ENCODE measurements at places on chromosomes 6 and 20. TPM values are rescaled to one million over a fixed set of nuclear protein-coding genes. Genes with fewer than 3 reads are reported as not detected.

DNA sequence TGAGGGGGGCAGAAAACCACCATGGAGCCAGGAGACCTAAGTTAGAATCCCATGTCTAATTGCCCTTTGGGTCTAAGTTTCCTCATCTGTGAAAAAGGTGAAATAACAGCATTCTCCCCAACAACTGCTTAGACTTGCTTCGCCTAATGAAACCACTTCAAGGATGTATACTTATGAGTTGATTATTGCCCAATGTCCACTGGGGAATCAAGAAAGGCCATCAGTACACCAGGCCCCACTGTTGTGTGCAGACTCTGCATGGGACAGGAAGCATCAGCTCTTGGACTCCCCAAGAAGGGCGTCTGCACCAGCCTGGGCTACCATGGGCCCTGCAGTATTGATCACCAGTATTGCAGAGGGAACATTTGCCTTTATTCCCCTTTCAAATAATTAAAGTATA is 189.6 kb downstream of the MAFB start:
- no peak for DNase-seq
- H3K4me3 ChIP-seq, result no peak overlapping the region
- no peak overlapping the region for H3K27ac ChIP-seq
- peaks cover 3% of the 10 kb centered on the region for H3K4me1 ChIP-seq
- no peaks in the 10 kb centered on the region for H3K27me3 ChIP-seq

Gene CCN6
- total RNA-seq, result not detected

Gene SLC35F1
- total RNA-seq, result not detected

DNA sequence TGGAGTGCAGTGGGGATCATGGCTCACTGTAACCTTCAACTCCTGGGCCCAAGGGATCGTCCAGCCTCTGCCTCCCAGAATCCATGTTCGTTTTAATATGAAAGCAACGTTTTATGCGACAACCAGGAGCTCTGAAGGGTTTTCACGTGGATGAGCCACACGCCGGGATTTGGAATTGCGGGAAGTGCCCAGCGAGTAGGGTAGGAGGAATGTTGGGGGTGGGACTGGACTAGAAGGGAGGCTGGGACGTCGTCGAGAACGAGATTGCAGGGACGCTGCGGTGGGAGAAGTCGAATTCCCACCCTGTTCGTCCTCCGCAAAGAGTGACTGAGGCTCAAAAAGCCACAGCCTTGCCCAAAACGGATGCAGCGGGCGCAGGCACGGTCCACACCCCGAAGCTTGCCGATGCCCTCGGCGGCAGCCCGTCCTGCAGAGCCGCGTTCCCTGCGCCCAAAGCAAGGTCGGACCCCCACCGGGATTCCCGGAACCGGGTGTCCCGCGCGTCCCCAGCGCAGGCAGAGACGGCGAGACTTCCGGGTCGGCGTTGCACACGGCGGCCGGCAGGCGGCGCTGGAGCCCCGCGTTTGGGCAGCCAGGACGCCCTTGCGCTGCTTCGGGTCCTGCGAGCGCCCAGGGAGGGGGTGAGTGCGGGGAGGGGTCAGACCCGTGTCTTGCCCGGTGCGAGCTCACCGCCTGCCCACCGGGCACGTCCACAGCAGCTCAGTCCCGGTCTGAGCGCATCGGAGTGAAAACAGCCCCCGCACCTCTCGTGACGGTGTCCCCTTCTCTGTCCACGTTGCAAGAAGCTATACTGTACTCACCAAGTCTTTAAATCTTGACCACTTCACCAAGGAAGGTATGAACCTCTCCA is 87.8 kb downstream of the DHX35 start:
- peak overlapping the region; percentile 78 for H3K27ac ChIP-seq
- H3K36me3 ChIP-seq, result no peaks in the 10 kb centered on the region
- H3K4me1 ChIP-seq, result peaks cover 9% of the 10 kb centered on the region
- peaks cover 13% of the 10 kb centered on the region for H3K27me3 ChIP-seq
- H3K4me3 ChIP-seq, result peak overlapping the region; percentile 86

DNA sequence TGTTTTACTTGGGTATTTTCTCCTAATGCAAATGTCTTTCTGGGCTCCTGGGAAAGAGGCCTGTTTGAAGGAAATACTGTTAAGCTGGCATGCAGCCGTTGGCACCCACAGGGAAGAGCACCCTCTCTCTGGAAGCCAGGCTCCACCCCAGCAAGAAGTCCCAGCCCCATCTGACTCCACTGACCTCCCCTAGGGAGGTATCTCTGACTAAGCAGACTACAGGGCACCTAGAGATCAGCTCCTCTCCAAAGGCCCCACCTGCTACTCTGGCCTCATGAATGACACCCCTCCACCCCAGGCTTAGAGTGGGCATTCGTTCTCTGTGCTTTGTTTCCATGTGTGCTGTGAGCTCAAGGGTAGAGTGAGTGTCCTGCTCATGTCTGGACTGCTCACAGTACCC is 6.4 kb upstream of the MDGA1 start:
- no peak for DNase-seq
- no peaks in the 10 kb centered on the region for H3K36me3 ChIP-seq
- H3K4me3 ChIP-seq, result no peak overlapping the region
- peaks cover 17% of the 10 kb centered on the region for H3K4me1 ChIP-seq

Gene ADGRB3
- not detected for total RNA-seq

Gene ASIP
- total RNA-seq, result not detected

Gene CCR6
- 3.6 TPM for total RNA-seq

DNA sequence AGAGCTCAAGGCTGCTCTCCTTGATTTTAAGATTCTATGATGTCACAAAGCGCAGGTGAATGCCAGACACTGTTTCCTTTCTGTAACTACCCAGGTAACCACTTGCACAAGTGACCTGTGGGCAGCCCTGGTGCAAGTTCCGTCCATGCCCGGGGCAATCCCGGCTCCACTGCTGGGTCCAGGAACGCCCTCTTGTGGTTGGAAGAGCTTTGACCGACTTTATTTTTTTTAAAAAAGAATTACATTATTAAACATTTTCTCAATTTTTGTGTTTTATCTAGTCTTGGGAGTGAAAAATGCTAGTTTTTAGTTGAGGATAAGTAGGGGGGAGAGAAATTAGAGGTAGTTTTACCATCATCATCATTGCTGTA is 695.2 kb downstream of the QKI start:
- H3K36me3 ChIP-seq, result no peaks in the 10 kb centered on the region
- H3K27me3 ChIP-seq, result peaks cover 4% of the 10 kb centered on the region
- no peaks in the 10 kb centered on the region for H3K4me1 ChIP-seq
- no peak overlapping the region for H3K4me3 ChIP-seq
- no peak overlapping the region for H3K27ac ChIP-seq

Gene PNPLA1
- total RNA-seq, result not detected

Gene ACSS1
- total RNA-seq, result 53.3 TPM

DNA sequence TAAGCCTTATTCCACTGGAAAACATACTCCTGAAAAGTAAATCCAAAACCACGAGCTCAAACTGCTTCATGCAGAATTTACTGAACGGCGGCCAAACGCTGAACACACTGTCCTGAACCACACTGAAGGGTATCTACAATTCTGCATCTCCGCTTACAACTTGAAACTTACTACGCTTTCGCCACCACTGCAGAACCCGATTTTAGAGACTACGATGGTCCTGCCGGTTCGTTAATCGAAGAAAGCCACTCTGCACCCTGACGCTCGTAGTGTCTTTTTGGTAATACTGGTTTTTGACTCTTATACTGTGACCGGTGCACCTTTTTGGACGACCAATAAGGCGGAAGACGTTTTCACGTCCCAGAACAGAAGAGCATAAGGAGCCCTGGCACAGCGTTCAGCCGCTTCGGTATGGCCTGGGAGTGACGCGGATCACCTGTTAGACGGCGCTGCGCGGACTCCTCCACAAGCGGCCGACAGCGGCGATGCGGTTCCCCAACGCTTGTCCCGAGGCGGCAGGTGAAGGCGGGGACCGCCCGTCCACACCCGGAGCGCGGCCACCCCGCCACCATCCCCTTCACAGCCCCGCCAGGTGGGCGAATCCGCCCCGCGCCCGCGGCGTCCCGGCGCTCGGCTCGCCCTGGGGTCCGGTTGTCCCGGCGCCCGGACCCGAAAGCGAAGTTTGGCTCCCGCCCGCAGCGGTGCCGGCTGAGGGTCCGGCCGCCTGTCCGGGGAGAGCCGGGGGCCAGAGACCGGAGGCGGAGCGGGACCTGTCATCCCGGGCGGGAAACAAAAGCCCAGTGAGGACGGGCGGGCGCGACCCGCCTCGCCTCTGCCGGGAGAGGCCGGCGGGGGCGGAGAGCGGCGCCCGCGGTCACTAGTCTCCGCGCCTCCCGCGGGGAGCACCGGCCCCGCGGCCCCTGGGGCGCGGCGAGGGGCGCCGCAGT is 784 bp downstream of the FKBP5 start:
- H3K4me1 ChIP-seq, result peaks cover 11% of the 10 kb centered on the region
- peak overlapping the region; percentile 98 for H3K27ac ChIP-seq
- peaks cover 7% of the 10 kb centered on the region for H3K36me3 ChIP-seq
- H3K4me3 ChIP-seq, result peak overlapping the region; percentile 100

DNA sequence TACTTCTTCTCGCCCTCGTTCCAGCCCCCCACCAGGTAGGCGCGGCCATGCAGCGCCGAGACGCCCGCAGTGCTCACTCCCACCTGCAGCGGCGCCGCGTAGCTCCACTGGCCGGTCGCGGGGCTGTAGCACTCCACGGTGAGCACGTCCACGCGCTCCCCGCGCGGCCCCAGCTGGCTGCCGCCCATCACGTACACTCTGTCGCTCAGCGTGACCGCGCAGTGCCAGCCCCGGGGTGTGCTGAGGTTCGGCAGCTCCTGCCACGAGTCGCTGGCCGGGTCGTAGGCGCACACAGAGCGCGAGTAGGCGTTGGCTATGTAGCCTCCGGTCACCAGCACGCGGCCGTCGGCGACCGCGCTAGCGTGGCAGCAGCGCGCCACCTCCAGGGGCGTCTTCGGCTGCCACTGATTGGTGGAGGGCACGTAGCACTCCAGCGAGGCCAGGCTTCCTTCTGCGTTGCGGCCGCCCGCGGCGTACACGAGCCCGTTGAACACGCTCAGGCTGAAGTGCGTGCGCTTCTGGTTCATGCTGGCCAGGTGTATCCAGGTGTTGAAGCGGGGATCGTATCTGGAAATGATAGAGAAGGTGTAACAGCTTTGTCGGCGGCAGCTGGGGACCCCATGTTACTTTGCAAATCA is 13.7 kb downstream of the KLHL31 start:
- peaks cover 2% of the 10 kb centered on the region for H3K36me3 ChIP-seq
- peak; percentile 81 for DNase-seq
- H3K27me3 ChIP-seq, result peaks cover 7% of the 10 kb centered on the region

- no peak for DNase-seq
- no peaks in the 10 kb centered on the region for H3K36me3 ChIP-seq
- H3K4me3 ChIP-seq, result no peak overlapping the region
- H3K4me1 ChIP-seq, result peaks cover 2% of the 10 kb centered on the region
- no peak overlapping the region for H3K27ac ChIP-seq
These were observed 8.5 kb upstream of the FABP7 start for GRCh38 chr6:122770835-122771601.

- no peak overlapping the region for H3K4me3 ChIP-seq
- no peaks in the 10 kb centered on the region for H3K27me3 ChIP-seq
- no peaks in the 10 kb centered on the region for H3K36me3 ChIP-seq
- H3K27ac ChIP-seq, result no peak overlapping the region
- H3K4me1 ChIP-seq, result no peaks in the 10 kb centered on the region
These were observed 273.5 kb downstream of the COL12A1 start for GRCh38 chr6:74932232-74932888.

- H3K27me3 ChIP-seq, result peaks cover 7% of the 10 kb centered on the region
- DNase-seq, result no peak
- H3K4me3 ChIP-seq, result no peak overlapping the region
- no peak overlapping the region for H3K27ac ChIP-seq
- no peaks in the 10 kb centered on the region for H3K36me3 ChIP-seq
These were observed 155.9 kb downstream of the MYLK4 start for GRCh38 chr6:2594868-2595267.

Gene CD109
- total RNA-seq, result 1.8 TPM

DNA sequence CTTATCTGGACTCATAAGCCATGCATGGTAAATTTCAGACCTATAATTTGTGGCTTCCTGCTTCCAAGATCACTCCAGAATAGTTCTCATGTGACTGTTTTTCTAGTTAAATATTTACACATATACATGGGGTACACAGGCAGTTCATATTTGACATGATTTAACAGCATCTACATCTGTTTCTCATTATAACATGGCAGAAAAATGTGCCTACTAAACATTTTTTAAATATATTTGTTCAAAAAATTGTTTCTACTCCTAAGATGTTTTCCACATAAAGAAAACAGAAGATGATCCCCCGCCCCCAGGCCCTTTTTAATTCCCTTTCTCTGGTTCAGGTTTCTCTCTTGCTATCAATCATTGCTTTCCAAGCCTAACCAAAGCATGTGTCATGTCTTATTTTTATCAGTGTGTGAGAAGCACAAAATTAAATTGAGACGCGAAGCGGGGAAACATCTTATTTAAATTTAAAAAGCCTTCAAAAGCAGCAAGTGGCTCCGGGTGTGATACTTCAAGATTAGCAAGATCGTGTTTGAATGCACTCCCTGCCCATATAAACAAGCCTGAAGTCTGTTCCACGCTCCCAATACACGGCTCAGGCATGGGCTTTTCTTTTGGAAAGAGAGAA is 37.3 kb downstream of the IPCEF1 start:
- no peak for DNase-seq
- peaks cover 3% of the 10 kb centered on the region for H3K27me3 ChIP-seq
- no peak overlapping the region for H3K4me3 ChIP-seq
- H3K27ac ChIP-seq, result no peak overlapping the region
- no peaks in the 10 kb centered on the region for H3K36me3 ChIP-seq

Gene PPP1R16B
- total RNA-seq, result 72.9 TPM

Gene SLC2A4RG
- total RNA-seq, result 128 TPM

GRCh38 chr6:74749211-74750147 is 456.4 kb downstream of the COL12A1 start:
- no peaks in the 10 kb centered on the region for H3K27me3 ChIP-seq
- H3K36me3 ChIP-seq, result no peaks in the 10 kb centered on the region
- H3K4me1 ChIP-seq, result no peaks in the 10 kb centered on the region
- no peak overlapping the region for H3K4me3 ChIP-seq
- DNase-seq, result no peak
- H3K27ac ChIP-seq, result no peak overlapping the region

DNA sequence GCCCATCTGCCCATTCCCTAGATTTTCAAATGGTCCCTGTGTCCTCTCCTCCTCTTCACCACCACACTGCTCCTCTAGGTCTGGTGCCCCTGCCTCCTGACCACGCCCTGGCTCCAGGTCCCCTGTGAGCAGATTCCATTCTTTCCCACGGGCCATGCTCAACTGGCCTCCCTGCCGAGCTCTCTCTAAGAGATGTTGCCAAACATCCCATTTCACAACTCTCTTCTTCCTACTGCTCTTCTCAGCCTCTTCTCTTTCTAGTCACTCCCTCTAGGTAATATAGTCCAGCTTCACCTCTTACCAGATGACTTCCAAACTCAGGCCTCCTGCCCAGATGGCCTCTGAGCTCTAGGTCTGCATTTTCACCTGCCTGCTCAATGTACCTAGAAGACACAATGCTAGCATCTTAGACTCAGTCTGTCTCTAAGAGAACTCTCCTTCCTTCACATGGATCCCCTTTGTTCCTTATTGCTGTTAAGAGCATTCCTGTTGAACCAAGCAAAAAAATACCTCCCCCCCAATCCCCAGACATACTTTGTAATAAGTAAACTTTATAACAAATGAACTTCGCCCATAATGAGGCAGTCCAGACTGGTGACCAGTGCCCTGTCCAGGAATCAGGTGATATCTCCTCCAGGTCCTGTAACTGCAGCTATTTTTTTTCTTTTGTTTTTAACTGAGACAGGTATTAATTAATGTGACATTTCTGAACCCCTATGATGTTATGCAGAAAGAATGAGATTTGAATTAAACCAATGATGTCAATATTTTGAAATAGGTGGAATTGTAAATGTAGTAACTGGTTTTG is 79.0 kb downstream of the LYRM4 start:
- H3K36me3 ChIP-seq, result peaks cover 8% of the 10 kb centered on the region
- no peak overlapping the region for H3K4me3 ChIP-seq
- peaks cover 16% of the 10 kb centered on the region for H3K4me1 ChIP-seq
- DNase-seq, result no peak
- H3K27me3 ChIP-seq, result no peaks in the 10 kb centered on the region

Gene CARMIL1
- total RNA-seq, result 6.0 TPM
